ENCODE measurements at places on chromosomes 2 and 18.
A peak's percentile ranks its signal among the peaks of the same experiment; 100 is the strongest.

GRCh38 chr2:117981810-117982209 lies 32.1 kb downstream of the CCDC93 start:
- no peak for DNase-seq

DNA sequence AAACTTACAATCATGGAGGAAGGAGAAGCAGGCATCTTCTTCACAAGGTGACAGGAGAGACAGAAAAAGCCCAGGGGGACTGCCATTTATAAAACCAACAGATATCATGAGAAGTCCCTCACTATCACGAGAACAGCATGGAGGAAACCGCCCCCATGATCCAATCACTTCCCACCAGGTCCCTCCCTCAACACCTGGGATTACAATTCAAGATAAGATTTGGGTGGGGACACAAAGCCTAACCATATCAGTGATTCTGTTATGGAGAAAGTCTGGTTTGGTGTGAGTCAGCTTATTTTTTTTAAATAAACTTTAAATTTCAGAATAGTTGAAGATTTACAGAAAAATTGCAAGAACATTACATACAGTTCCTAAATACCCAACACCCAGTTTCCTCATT lies 84.7 kb upstream of the SP3 start:
- no peak for DNase-seq

- no peak for DNase-seq
These were observed 142.9 kb downstream of the PKP4 start for GRCh38 chr2:158599609-158600008.

DNA sequence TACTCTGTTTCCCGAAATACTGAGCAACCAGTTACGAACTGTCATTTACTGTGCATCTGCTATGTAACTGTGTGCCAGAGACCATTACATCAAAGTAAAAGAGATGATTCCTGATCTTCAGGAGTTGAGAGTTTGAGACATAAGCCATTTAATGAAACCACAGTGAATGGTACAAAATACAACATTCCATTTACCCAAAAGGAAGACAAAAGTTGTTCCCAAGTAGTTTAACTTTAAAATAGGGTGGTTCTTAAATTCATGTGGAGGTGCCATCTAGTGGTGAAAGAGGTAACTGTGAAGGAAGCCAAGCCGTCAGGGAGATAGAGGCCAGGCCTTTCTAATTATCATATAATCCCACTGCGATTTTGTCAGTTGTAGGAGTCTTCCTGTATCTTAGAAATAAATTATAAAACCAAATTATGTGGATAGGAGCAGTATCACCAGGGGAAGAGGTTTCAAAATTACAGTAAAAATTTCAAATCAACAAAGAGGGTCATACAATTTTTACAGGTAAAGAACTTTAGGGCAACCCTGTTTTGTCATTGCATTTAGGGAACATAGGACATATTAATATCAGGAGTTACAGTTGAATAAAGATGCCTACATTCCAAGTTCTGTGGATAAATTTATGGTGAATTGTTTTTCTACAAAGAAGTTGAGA lies 67.7 kb downstream of the EPAS1 start:
- DNase-seq, result no peak

- DNase-seq, result no peak
These were observed 1277.7 kb upstream of the CELF4 start for GRCh38 chr18:38843291-38843690.

DNA sequence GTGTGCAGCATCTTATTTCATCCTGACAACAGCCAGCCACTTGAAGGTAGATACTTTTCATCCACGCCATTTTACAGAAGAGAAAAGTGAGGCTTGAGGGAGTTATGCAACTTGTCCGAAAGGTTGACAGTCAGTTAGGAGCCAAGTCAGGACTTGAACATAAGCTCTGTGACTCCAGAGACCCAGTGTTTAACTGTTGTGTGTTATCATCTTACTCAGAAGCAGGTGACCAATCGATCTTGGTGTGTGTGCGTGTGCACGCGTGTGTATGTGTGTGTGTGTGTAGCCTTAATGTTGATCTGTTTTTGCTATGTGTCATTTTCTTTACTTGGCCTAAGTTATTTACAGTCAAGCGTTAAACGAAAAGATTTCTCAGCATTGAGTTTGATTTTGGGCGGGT lies 22.0 kb downstream of the DRC1 start:
- no peak for DNase-seq

DNA sequence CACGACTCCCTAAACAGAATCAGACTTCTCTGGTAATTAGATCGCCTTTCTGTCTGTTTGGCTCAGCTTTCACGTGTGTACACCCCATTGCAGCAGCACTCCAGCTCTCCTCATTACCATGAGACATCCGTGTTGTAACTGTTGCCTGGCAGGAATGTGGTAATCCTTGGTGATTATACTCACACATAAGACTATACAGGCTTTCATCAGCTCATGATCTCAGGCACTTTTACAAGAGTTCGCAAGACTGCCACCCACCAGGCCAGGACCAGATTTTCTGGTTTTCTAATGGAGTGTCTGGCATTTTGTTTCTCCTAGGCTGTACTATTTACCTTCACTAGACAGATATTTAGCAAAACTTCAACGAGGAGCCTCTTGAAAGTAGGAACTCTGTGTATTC lies 50.2 kb downstream of the ACVR1 start:
- no peak for DNase-seq

GRCh38 chr2:161990741-161991140 lies 83.3 kb downstream of the DPP4 start:
- no peak for DNase-seq

DNA sequence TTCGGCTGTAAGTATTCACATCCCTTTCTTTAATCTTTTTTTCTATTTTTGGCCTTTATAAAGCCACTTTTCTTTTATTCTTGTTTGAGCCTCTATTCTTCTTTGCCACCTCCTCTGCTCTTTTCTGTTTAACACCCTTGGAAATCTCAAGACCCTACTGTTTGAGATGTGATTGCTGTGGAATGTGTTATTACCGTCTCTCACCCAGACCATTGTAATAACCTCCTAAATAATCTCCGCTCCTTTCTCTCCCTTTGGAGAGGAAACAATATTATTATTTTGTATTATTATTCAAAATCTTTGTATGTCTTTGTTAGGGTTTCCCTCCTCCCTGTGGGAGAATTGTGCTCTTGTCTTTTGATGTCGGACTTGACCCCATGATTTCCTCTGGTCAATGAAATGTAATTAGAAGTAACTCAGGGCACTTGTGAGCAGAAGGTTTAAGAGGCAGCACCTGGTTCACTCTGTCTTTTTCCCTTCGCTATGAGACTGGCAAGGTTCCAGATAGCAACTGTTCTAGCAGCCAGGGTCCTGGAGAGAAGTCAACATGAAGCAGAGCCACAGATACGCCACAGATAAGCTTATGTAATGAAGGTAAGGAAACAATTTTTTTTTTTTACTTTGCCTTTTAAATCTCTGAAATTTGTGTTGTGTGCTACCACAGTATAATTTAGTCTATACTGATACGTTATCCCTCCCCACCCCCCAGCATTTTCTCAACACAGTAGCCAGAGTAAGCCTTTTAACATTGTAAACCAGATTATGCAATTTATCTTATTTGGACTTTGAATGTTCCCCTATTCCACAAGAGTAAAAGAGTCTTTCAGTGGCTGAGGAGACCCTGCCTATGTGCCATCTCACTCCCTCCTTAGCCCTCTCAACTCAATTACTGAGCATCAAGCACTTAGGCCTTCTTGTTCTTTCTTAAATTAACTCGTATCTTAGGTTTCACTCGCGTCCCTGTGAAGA lies 601.2 kb upstream of the ZNF804A start:
- no peak for DNase-seq

DNA sequence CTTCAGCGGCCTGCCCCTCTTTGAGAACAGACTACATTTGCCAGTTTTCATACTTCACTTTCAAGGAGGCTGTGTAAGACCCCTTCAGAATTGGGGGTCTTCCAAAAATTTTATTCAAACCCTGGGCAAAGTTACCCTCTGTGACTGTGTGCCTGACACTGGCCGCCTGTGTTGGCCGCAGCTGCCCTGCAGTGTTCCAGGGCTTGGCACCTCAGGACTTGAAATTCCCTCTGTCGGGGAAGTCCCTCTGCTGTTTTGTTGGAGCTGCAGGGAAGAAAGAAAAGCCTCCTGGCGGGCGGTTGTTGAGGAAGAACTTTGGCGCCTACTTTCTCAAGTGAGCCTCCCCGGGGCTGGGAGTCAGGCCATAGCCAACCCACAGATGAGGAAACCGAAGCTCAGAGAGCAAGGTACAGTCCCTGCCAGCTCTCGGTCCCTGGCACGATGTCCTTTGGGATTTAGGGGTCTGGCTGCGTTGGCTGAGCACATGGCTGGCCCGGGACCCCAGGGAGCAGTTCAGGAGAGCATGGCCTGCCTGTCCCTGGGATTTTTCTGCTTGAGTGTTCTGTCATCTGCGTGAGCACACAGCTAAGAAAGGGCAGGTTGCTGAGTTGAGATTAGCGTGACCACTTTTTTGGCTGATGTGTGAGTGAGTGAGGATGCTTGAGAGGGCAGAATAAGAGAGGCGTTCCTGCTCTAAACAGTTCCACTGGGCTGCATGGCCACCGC lies 17.9 kb upstream of the ASB1 start:
- DNase-seq, result no peak

- DNase-seq, result no peak
These were observed 63.8 kb downstream of the GREB1 start for GRCh38 chr2:11597538-11598225.

DNA sequence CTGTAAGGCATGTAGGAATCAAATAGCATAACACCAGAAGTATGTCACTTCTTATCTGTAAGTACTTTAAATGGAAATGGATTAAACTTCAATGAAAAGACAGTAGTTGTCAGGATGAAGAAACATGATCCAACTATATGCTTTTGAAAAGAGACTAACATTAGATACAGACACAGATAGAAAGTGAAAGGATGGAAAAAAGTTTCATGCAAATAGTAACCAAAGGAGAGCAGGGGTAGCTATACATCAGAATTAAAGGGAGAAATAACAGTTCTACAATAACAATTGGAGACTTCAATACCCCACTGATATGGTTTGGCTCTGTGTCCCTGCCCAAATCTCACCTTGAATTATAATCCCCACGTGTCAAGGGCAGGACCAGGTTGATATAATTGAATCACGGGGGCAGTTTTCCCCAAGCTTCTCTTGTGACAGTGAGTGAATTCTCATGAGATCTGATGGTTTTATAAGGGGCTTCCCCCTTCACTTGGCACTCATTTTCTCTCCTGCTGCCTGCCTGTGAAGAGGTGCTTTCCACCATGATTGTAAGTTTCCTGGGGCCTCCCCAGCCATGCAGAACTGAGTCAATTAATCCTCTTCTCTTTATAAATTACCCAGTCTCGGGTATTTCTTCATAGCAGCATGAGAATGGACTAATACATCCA lies 205.4 kb upstream of the CDH2 start:
- no peak for DNase-seq

- no peak for DNase-seq
These were observed 4.2 kb upstream of the CTDSP1 start for GRCh38 chr2:218395456-218395825.

DNA sequence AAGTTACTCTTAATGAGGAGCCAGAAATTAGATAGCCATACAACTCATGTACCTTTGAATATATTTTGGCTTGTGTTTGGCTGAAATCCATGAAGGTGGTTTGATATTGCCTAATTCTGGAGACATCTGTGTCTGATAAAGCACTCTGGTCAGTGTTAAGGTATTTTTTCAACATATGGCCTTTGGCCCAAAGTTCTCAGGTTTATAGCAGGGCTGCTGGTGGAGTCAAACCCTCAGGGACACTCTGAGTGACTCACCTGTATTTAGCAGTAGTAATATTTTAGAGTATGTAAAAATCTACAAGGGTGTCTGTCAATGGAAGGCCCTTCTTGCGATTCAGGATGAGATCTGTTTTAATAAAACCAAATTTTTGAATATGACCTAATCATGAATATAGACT lies 666.5 kb downstream of the SLC4A3 start:
- no peak for DNase-seq

GRCh38 chr2:36462311-36462935 lies 106.8 kb downstream of the CRIM1 start:
- no peak for DNase-seq

DNA sequence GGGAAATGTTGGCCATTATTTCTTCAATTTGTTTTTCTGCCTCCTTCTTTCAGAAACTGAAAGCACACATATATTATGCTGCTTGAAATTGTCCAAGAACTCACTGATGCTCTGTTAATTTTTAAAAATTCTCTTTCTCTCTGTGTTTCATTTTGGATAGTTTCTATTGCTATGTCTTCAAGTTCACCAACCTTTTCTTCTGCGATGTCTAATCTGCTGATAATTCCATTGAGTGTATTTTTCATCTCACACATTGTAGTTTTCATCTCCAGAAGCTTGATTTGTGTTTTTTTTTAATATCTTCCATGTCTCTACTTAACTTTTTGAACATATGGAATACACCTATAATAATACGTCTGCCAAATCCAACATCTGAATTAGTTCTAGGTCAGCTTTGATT lies 98.1 kb upstream of the TGFA start:
- DNase-seq, result no peak

- peak; percentile 27 for DNase-seq
These were observed 166.7 kb downstream of the MCFD2 start for GRCh38 chr2:46748735-46749531.

DNA sequence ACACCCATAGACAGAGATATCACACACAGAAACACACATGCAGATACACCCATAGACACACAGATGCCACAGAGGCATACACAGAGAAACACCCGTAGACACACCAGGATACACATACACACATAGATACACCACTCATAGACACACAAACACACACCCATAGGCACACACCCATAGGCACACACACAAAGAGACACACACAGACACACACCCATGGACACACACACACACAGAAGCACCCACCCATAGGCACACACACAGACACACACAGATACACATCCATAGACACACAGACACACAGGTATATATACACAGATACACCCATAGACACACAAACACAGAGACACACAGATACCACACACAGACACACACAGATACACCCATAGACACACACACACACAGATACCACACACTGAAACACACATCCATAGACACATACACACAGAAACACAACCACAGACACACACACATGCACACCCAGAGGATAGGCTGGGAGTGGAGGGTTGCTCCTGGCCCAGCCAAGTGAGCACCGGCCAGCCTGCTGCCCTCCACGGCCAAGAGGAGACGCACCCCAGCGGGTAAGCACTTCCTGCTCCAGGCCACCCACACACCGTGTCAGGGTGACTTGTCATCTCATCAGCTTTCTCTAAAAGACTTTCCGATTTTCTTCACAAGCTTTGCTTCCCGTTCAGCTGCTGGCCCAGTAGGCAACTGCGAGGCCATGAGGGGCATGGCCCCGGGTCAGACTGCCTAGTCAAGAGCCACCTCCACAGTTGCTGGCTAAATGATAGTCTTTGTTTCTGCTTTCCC lies 14.1 kb upstream of the CNNM3 start:
- no peak for DNase-seq

- DNase-seq, result no peak
These were observed 431.9 kb upstream of the TCF4 start for GRCh38 chr18:56019908-56020307.

GRCh38 chr2:198312596-198313483 lies 508.4 kb downstream of the PLCL1 start:
- DNase-seq, result no peak

DNA sequence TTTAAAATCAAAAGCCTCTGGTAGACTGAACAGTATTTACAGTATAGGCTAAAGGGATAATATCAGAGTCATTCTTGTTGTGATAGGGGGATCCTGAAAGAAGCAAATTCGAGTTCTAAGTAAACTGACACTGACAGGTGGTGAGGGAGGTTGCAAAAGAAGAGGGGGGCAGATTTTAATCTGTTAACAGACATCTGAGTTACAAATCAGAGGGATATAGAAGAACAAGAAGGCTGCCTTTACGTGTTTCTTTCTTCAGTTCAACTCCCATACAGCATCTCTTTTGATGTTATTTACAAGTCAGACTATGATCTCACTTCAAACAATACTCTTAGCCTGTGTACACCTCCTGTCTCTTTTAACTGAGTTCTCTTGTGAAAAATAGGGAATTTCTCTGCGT lies 16.3 kb upstream of the ITGA4 start:
- DNase-seq, result no peak
